NCI-H2081 treated with DMSO at 0.1 percent for 48 hours (cell line): ENCODE measurements at places on chromosomes 7 and 10.

GRCh38 chr7:153566324-153566723 is 485.9 kb upstream of the DPP6 start:
- no peak for DNase-seq

- no peak for DNase-seq
These were observed 1.1 kb downstream of the CCDC3 start for GRCh38 chr10:13000431-13000830.

DNA sequence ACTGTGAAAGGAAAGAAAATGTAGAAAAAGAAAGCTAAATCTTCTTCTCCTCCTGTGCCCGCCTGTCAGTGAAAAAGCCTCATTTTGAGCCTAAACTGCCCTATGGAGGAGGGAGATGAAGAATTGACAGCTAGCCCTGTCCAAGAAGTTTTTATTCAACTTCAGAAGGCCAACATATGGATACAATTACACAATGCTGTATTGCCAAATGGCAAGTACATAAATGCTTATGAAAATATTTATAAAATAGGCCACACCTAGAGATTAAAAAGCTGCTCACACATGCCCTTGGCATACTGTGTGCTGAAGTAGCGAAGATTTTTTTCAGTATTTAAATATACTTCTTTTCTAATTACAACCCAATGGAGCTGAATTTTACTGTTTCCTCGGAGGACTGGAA is 65.1 kb upstream of the NEBL start:
- no peak for DNase-seq

DNA sequence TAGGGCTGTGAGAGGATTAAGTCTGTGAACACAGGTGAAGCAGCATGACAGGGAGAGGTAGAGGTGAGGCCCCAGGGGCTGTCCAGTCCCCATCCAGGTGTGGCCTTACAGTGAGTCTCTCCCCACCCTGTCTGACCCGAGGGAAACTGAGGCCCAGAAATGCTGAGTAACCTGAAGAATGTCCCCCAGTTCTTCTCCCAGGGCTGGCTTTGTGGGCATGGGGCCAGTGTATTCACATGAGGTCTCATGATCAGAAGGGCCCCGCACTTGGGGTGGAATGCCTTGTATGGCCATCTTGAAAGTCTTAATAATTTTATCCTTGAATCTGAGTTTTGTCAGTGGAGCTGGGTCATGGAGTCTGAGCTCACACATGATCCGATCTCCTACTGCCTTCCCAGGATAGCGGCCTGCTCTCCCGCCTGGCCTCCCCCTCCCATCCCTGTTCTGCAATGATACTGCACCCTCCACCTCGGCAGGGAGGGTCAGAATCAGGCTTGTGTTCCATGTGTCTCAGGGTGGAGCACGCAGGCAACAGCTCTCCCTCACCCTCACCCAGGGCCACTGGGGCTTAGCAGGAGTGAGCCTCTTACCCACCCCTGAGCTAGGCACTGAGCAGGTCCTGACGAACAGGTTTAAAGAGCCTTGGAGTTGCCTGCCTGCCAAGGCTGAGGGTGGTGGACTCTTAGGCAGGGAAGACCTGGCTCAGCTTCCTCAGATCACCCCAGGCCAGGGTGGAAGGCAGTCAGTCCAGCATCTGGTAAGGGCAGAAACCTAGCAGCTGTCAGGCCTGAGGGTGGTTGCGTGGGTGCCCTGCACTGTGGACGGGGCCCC is 41.4 kb upstream of the NPFFR1 start:
- DNase-seq = no peak
